ENCODE measurements at places on chromosomes 2 and 18.

DNA sequence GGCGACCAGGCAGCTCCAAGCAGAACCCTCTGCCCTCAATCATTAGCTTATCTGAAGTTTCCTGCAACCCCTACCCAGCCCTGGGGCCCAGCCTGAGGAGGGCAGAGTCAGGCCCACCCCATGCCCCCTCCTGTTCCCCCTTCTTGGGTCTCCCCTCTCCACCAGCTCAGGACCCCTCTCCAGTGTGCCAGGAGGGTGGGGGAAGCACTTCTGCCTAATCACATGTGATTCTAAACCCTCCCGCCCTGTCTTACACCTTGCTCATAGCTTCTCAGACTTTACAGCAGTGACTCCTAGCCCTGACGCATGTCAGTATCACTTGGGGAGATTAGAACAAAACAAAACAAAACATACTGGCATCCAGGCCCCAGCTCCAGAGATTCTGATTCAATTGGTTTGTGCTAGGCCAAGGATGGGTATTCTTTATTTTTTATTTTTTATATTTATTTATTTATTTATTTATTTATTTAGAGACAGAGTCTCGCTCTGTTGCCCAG is 42.5 kb upstream of the ASAP2 start:
- no peak for DNase-seq

DNA sequence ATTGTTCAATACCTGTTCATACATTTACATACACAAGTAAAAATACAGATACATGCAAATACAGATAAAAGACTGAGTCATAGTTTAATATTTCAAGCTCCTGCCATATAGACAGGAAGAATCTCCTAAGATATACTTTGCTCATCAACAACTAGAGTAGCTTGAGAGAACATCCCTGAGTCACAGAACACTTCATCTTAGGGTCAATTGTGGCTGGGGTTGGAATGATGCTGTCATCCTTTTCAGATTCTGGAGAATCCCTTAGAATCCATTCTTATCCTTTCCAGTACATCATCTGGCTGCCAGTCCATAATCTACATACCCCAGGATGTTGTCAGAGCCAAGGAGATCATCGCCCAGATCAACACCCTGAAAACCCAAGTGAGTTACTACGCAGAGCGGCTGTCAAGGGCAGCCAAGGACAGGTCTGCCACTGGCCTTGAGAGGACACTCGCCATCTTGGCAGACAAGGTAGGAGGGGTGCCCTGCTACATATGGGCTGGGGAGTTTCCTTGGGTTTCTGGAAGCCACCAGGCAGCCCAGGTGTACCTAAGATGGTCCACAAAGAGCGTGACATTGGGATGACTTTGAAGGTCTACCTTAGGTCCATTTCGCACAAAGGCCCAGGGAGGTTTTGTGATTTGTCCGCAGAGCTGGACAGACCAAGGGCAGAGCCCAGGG is 55.7 kb downstream of the COA5 start:
- DNase-seq: no peak

DNA sequence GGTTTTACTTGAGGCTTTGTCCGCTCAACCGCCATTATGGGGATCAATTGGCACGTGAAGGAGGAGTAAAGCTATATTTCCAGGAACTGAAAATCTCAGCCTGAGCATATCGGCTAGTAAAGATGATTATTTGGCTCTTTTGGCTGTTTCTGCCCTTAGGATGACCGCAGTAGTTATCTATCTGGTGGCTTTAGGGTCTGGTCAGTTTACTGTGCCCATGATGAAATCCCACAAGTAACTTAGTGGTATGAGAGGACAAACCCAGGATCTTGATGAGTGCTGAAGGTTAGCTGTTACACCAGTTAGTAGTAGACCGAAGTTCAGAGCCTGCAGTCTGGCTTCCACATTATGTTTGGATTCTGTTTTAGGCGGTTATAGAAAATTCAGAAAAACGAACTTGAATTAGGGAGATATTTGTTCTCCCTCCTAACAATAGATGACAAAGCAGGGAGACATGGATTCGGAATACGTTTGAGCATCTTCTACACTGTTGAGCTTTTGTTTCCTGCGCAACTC is 1.2 kb downstream of the MAT2A start:
- DNase-seq: no peak

DNA sequence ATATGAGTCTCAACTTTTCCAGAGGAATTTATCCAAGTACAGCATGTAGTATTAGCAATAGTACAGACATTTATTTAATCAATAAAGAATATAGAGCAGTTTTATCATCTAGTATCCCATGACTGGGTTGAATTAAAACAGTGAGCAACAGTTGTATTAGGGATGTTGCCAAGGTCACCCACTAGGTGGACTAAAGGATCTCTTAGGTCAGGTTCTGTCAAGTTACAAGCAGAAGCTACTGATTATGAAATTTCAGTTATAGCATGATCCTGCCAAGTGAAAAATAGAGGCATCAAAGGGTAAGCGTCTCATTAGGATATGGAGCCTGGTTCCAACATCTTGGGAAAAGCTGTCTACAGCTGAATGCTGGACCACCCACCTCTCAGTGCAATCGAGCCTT is 52.1 kb upstream of the LAPTM4A start:
- DNase-seq: no peak

- DNase-seq: no peak
These were observed 148.1 kb upstream of the SIX3 start for GRCh38 chr2:44793322-44793870.

DNA sequence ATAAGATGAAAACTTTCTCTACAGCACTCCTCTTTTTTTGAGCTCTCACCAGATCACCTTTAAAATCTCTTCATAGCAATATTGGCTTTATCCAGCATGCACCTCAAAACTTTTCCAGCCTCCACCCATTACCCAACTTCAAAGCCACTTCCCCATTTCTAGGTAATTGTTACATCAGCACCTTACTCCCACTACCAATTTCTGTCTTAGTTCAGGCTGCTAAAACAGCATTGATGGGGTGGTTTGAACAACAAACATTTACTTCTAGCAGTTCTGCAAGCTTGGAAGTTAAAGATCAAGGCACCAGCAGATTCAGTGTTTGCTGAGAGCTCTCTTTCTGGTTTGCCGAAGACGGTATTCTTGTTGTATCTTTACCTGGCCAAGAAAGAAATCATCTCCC is 114.0 kb upstream of the SLC39A10 start:
- no peak for DNase-seq

Measured in activated T-helper 1 cell treated with anti-CD3 and anti-CD28 coated beads, Interleukin-2, amount 50 U/mL, for 16 hours (primary cell).